Bronchial epithelial cell (primary cell): ENCODE measurements at places on chromosomes 16 and 17.

- no peak for DNase-seq
Observed at GRCh38 chr17:74006371-74006770, 197.1 kb upstream of the RPL38 start.

DNA sequence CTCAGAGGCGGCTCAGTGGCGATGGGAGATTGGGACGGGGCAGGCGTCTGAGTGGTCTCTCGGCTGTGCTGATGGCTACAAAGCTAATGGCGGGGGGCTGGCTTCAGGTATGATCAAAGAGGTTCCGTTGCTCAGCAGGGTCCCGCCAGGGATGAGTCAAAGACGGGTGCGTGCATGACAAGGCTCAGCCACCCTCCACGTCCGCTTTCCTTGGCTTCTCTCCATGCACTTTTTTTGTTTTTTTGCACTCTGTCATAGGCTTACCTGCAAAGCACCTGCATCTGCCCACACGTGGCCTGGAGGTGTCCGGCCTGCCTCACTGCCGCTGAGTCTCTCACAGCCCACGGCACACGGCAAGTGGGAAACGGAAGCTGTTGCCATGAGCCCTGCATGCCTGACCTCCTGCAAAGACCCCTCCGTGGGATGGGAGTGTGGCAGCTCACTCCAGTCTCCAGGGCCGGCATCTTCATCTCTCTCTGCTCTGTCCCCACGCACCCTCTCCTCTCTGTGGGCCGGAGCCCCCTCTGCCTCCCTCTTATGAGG is 85.5 kb upstream of the ZNF469 start:
- peak; percentile 45 for DNase-seq

DNA sequence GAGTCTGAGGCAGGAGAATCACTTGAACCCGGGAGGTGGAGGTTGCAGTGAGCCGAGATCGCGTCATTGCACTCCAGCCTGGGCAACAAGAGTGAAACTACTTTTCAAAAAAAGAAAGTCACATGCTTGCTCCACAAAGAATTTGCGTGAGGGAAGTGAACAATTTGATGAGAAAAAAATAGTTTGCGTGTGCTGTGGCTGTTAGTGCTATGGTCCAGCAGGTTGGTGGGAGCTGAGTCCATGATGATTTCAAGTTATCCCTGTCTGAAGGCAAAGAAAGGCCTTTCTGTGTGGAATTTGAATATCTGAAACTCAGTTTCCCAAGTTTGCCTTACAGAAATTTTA is 21.0 kb downstream of the PRCD start:
- no peak for DNase-seq

- no peak for DNase-seq
Observed at GRCh38 chr17:15496735-15497670, 29.6 kb upstream of the CDRT4 start.

DNA sequence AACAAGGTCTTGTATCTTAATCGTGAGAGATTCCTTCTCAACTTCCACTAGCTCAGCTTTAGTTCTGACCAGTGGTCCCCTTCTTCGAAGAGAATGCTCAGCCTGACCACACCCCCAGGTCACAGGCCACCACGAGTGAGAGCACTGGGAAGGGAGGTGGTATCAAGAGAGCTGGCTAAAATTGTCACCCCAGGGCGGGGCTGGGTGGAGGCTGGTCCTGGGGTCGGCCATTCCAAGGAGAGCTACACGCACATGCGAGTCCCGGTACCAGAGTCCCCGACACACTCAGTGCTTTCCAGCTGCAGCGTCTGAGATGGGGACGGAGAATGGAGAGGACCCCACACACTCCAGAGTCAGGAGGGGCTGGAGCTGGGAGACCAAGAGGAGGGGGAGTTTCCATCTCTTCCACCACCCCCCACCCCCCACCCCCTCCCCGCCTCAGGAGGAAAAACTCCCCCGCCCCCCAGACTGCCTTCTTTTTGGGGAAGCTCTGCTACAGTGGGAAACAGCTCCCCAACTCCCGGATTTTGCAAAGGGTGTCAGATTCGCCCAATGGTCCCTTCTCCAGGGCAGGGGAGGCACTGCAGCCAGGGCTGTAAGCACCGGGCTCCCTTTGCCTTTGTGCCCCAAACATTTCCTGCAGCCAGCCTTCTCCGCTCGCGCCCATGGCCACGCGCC is 1.6 kb downstream of the C1QL1 start:
- no peak for DNase-seq

- DNase-seq: peak; percentile 99
Observed at GRCh38 chr16:10862438-10862837, 14.6 kb upstream of the CIITA start.
